ENCODE measurements at places on chromosomes 2 and 18.

- DNase-seq = peak; percentile 61
Measured at GRCh38 chr2:136008205-136008865, 22.9 kb upstream of the DARS1 start.

DNA sequence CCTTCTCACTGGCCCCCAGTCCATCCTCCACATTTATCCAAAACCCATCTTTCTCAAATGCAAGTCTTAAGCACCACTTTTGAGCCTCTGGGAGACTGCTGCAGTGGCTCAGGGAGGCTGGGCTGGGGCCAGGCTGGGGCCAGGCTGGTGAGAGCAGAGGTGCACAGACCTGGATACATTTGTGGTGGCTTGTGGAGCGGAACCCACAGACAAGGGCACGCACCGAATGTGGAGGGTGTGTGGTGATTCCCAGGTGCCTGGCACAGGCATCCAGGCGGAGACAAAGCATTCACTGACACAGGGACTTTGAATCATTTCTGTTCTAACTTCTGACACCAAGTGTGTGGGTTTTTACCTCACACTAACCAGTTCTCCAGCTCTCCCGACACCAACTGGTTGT is 42.2 kb upstream of the MGAT4A start:
- no peak for DNase-seq

DNA sequence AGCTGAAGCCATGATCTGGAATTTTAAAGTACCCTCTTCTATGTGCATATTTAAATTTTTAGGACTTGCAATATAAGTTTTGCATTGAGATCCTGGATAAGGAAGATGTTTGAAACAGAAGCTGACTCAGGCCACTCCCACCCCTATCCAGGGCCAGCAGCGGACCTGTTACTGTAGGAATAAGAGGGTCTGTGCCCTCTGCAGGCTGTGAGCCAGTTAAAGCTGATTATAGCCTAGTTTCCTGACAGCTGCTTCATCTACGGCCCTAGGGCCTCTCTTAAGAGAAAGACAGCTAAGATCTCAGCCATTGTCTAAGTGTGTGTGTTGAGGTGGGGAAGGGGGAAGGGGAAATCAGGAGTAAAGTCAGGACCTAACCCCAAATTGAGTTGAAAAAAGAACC is 234.0 kb downstream of the HAUS1 start:
- no peak for DNase-seq

GRCh38 chr2:241410739-241411176 is 54.7 kb downstream of the FARP2 start:
- DNase-seq = no peak

All from CD8-positive, alpha-beta T cell (primary cell).